Immature natural killer cell (primary cell): ENCODE measurements at places on chromosomes 4 and X.
A peak's percentile ranks its signal among the peaks of the same experiment; 100 is the strongest.

GRCh38 chr4:24856586-24856985 is 56.3 kb downstream of the CCDC149 start:
- peaks cover 2% of the 10 kb centered on the region for H3K27me3 ChIP-seq
- no peaks in the 10 kb centered on the region for H3K36me3 ChIP-seq
- H3K4me3 ChIP-seq, result no peak overlapping the region

- H3K27ac ChIP-seq, result peak overlapping the region; percentile 30
- peaks cover 6% of the 10 kb centered on the region for H3K27me3 ChIP-seq
- H3K4me3 ChIP-seq, result peak overlapping the region; percentile 37
- peak; percentile 6 for DNase-seq
- H3K36me3 ChIP-seq, result no peaks in the 10 kb centered on the region
These were observed 16.0 kb downstream of the CCNQ start for GRCh38 chrX:153582896-153583295.

GRCh38 chr4:83516042-83516772 is 19.7 kb upstream of the GPAT3 start:
- H3K27me3 ChIP-seq, result peaks cover 2% of the 10 kb centered on the region
- H3K36me3 ChIP-seq, result no peaks in the 10 kb centered on the region
- H3K27ac ChIP-seq, result no peak overlapping the region
- no peak for DNase-seq

GRCh38 chr4:95728145-95728544 is 111.7 kb upstream of the PDHA2 start:
- no peak overlapping the region for H3K27ac ChIP-seq
- H3K36me3 ChIP-seq, result no peaks in the 10 kb centered on the region
- H3K4me3 ChIP-seq, result no peak overlapping the region
- DNase-seq, result no peak
- H3K4me1 ChIP-seq, result no peaks in the 10 kb centered on the region
